ENCODE measurements at places on chromosomes 16 and 17.

- DNase-seq, result no peak
Measured at GRCh38 chr17:15448580-15448956, 18.9 kb downstream of the CDRT4 start.

DNA sequence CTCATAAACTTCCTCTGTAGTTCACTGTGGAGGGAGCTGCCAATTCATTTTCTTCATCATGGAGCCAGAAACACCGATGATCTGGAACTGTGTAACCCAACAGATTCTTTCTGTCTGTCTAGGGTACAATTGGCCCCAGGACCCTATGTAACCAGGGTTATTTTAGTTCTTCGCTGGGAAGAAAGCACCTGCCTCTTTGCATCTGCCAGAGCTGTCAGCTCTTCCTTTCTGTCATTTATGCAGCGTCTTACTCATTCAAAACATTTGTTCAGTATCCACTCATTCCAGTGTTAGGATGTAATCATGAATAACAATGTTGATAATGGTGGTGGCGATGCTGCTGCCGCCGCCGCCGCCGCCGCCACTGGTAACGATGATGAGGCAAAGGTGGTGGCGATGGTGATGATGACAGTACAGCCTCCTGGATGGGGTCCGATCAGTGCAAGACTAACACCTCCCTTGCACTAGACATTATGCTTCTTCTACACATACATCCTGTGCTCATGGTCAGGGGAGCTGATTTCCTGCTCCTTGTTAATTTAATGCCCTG lies 46.1 kb downstream of the IRX5 start:
- DNase-seq, result no peak

DNA sequence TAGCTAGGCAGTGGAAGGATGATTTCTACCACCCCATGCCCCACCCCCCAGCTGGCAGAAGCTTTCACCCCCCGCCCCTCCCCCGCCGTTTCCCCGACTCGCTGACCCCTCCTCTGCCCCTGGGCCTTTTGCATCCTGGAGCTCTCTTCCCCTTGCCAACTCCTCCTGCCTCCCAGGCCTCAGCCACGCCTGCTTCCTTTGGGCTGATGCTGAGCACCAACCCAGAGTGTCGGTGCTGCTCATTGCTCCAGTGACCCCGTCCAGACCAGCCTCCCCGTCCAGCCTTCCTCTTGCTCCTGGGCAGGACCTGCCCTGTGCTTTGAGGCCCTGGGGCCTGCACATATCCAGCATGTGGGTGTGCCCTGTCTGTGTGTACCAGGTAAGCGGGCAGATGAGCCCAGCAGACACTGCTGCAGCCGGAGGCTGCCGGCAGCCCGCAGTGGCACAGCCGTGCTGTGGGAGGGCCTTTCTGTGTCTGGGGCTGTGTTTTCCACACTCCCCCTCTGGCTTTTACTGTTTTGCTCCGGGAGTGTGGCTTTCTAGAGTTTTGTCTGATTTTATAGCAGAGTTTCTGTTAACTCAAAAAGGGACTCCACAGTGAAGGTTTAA lies 72.9 kb downstream of the JPH3 start:
- DNase-seq, result no peak

DNA sequence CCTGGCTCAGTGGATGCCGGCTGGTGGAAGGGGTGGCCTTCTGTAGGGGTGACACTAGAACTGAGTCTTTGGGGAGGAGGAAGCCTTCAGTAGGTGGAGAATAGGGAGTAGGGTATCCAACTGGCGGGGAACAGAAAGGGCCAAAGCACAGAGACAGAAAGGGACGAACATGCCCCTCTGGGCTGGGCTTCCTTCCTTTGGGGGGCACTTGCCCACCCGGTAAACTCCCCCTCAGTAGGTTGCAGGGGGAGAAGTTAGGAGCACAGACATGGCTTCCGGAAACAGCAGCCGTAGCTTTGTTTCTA lies 774 bp downstream of the ENGASE start:
- peak; percentile 31 for DNase-seq

DNA sequence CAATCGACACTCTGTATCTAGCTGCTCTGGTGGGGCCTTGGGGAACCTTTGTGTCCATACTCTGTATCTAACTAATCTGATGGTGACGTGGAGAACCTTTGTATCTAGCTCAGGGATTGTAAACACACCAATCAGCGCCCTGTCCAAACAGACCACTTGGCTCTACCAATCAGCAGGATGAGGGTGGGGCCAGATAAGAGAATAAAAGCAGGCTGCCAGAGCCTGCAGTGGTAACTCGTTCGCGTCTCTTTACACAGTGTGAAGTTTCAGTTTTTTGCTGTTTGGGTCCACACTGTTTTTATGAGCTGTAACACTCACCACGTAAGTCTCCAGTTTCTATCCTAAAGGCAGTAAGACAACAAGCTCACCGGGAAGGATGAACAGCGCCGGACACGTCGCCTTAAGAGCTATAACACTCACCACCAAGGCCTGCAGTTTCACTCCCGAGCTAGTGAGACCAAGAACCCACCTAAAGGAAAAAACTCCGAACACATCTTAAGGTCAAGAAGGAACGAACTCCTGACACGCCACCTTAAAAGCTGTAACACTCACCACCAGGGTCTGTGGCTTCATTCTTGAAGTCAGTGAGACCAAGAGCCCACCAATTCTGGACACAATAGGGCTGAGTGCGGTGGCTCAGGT lies 64.6 kb downstream of the KPNA2 start:
- no peak for DNase-seq

DNA sequence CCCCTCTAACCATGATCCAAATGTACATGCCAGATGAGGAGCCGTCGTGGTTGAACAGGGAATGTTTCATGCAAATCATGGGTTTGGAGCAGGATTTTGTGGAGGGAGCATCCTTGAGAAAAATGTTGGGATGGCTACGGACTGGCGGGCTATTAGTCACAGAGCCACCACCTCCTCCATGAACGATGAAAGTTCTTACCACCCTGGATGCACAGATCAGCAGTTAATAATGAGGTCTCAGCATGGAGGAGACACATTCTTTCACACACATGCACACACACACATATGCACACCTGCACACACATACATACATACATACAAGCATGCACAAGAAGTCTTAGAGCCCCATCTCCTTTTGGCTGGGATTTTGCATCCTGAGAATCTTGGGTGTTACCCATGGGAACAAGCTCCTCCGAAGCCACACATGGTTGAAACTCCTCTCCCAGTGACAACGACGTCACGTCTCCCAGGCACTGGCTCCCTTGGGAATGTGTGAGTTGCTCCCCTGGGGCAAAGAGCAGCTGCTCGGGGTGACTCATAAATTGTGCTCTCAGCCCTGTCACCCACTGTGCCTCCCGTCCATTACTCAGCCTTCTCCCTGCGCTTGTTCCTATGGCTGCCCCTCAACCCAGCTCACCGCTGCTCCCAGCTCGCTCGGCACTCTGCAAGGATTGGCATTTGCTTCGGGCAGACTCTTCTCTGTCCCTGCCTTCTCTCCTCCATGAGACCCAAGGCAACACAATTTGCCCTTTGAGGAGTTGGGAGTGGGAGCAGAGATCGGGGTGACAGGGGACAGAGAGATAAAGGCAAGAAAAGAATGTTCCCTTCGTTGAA lies 344.6 kb downstream of the SOX9 start:
- DNase-seq, result no peak

- DNase-seq, result no peak
Measured at GRCh38 chr17:60577147-60577915, 22.7 kb upstream of the PPM1D start.

Measured in germinal center (tissue), 1 donor.